Stimulated activated CD4-positive, alpha-beta T cell treated with anti-CD3 and anti-CD28 coated beads, Interleukin-15, amount 100 ng/mL, for 48 hours (primary cell): ENCODE measurements at places on chromosomes 6 and 20.

DNA sequence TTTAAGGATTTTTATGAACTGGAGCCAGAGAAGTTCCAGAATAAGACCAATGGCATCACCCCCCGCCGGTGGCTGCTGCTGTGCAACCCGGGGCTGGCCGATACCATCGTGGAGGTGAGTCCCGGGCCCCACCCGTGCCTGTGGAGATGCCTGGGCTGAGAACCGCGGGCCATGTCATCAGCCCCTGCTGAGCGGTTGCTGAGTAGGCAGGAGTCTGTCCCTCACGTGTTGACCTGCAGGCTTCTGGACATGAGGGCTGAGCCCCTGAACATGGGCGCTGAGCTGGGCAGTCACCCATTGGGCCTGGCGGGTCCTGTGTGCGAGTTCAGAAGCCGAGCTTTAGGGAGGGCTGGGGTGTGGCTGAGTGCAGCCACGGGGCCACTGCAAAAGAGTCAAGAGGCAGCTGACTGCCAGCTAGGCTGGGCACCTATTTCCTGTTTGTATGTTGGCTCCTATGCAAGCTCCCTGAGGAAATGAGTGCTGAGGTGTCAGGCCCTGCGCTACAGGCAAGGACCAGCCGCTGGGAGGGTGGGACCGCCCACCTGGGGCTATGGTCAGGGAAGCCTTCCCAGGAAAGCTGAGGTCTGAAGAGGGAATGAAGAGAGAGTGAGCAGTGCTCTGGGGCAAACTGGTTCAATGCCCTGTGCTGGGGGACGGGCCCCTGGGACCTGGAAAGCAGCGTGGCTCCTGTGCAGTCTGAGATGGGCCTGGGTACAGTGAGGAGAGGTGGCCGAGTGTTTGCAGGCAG lies 34.3 kb downstream of the PYGB start:
- no peak for DNase-seq

DNA sequence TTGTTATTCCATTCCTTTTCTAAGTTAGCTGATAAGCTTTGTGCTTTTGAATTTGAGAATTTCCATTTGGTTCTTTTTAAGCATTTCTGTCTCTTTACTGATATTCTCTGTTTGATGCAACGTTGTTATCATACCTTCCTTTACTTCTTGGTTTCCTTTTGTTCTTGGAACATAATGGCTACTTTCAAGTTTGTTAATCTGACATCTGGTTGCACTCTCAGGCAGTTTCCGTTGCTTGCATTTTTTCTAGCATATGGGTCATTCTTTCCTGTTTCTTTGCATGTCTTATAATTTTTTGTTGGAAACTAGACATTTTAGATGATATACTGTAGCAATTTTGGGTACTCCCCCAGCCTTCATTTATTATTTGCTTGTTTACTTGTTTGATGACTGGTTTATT lies 12.5 kb downstream of the CDC5L start:
- DNase-seq: no peak

GRCh38 chr6:168221000-168221399 lies 98.6 kb downstream of the DACT2 start:
- DNase-seq: no peak

DNA sequence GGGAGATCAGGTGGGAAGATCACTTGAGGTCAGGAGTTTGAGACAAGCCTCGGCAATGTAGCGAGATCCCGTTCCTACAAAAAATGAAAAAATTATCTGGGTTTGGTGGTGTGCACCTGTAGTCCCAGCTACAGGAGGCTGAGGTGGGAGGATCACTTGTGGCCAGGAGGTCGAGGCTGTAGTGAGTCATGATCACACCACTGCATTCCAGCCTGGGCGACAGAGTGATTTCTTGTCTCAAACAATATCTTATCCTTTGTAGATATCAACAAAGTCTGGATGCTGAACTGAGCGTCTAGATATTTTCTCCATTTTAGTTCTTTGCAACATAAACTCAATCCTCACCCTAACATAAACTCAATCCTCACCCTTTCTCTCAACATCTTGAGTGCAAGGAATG lies 197.6 kb downstream of the DTNBP1 start:
- DNase-seq: no peak

GRCh38 chr20:46701057-46701456 lies 8.4 kb upstream of the SLC2A10 start:
- no peak for DNase-seq

GRCh38 chr6:105867277-105867676 lies 218.9 kb upstream of the PRDM1 start:
- no peak for DNase-seq

GRCh38 chr6:104640150-104640700 lies 219.5 kb downstream of the HACE1 start:
- no peak for DNase-seq

DNA sequence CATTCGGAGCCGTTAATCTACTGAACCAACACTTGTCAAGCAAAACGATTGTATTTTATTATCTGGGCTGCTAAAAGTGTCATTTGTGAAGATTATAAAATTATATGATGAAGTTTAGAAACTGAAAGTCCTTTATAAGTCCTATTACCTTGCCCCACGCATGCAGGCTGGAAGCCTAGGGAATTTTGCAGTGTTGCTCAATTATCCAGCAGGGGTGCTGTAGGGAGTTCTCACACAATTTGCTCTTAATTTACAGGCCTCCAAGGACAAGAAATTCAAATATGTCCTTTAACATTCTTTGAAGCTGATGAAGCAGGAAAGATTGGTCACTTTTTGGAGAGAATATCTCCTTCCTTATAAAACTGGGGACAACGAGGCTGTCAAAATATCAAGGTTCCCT lies 368.9 kb downstream of the LMBRD1 start:
- no peak for DNase-seq

DNA sequence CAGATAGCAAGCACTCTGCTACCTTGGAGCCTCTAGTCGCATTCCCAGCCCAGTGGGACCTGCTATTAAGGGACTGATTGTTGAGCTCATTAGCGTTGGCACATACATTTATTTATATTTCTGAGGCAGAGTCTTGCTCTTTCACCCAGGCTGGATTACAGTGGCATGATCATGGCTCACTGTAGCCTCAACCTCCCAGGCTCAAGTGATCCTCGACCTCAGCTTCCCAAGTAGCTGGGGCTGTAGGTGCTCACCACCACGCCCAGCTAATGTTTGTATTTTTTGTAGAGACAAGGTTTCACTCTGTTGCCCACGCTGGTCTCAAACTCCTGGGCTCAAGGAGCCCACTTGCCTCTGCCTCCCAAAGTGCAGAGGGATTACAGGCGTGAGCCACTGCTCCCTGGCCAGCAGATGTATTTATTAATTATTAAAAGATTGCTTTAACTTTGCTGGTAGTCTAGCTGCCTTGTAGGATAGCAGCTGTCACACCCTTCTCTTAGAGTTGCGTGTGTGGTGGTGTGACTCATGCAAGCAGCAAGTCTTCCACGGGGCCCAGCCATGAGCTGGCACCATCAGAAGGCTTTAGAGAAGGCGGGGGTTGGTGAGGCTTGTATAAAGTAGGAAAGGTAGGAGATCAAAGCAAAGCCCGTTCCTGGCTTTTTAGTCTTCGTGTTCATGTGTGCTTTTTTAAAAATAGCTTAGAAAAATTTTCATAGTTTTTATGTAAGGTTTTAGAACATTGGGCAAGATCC lies 16.5 kb downstream of the ACTR5 start:
- DNase-seq: peak; percentile 47

GRCh38 chr6:148138573-148138972 lies 204.1 kb upstream of the SASH1 start:
- DNase-seq: no peak

DNA sequence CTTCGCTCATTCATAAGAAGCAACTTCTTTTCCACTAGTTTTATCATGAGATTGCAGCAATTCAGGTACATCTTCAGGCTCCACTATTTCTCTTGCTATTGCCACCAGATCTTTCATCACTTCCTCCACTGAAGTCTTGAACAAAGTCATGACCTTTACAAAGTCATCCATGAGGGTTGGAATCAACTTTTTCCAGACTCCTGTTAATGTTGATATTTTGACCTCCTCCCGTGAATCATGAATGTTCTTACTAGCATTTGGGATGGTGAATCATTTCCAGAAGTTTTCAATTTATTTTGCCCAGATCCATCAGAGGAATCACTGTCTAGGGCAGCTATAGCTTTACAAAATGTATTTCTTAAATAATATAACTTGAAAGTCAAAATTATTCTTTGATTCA lies 1.5 kb downstream of the CENPQ start:
- DNase-seq: no peak

GRCh38 chr6:128807577-128807976 lies 75.4 kb upstream of the LAMA2 start:
- no peak for DNase-seq

DNA sequence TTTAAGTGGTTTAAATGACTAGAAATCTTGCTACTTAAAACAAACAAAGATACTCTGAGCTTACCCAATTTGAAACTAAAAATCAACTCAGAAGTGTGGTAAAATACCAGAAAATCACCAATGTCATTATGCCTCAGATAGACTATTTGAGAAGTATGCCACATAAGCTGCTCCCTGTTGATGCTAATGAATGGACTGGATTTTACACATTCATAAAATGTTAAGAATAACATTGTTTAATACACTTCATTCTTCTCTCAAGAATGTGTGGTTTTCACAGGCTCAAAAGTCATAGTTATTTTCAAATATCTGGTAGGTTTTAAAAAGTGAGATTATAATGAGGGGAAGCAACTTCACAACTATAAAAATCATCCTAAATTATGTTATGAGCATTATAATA lies 170.6 kb downstream of the TASP1 start:
- no peak for DNase-seq

DNA sequence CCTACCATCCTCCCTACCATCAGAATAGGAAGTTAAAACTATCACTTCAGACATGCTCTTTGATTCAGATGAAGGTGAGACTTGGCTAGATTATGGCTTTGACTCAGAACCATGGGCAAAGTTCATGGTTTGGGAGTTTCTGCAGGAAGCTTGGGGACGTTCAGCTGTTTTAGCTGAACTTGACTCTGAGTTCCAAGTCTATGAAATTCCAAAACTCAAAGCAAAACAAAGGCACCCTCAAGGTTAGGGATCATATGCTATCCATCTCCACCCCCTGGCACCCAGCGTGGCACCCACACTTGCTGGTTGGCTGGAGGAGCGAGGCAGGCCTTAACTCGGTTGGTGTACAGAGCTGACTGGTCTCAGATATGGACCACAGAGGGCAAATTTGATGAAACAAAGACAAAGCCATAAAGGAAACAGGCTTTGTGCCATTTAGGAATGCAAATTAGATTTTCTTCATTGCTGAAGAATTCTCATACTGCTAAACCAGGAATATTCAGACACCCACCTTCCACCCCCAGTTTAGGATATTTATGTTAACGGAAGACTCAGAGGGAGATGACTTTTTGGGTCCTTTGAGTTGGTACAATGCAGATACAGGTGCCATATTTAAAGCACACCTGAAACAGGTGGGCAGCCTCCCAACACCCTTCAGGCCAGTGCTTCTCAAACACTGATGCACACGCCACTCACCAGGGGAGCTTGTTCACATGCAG lies 88.4 kb upstream of the SLC22A16 start:
- no peak for DNase-seq
